ENCODE measurements at places on chromosomes 11 and 22.

- peak; percentile 64 for DNase-seq
Observed at GRCh38 chr11:122981388-122982264, at the start of gene BSX. TSS of gene BSX (minus strand) at chr11:122981834. CDS start at chr11:122981671, 163 bp downstream.

DNA sequence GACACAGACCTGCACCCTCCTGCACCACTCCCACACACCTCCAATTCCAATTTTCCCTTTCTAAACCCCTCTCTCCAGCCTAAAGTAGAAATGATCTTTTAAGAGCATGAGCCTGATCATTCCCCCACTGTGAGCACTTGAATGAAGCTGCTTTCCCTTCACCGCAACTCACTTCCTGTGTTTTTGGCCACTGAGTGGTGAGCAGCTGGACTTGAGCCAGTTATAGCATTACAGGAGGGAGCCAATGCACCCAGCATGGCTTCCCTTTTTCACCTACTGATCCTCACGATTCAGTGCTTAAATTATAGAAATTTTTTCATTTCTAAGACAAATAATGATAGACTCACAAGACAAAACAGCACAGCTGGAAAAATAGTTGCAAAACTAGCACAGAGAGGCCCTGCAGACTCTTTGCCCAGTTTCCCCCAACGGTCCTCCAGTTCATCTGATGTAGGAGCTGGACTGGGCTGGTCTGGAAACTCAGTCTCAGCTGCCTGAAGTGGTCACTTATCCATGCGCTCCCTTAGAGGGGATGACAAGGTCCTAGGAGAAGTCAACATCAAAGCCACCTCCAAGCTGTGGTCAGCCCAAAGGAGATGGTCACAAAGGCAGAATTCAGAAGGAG, 9.7 kb upstream of the APOL4 start:
- no peak for DNase-seq

- DNase-seq, result peak; percentile 52
Observed at GRCh38 chr11:46391578-46392420, at the start of gene CHRM4. TSS of gene CHRM4 (minus strand) at chr11:46391776. CDS start at chr11:46386557, 5,219 bp downstream.

DNA sequence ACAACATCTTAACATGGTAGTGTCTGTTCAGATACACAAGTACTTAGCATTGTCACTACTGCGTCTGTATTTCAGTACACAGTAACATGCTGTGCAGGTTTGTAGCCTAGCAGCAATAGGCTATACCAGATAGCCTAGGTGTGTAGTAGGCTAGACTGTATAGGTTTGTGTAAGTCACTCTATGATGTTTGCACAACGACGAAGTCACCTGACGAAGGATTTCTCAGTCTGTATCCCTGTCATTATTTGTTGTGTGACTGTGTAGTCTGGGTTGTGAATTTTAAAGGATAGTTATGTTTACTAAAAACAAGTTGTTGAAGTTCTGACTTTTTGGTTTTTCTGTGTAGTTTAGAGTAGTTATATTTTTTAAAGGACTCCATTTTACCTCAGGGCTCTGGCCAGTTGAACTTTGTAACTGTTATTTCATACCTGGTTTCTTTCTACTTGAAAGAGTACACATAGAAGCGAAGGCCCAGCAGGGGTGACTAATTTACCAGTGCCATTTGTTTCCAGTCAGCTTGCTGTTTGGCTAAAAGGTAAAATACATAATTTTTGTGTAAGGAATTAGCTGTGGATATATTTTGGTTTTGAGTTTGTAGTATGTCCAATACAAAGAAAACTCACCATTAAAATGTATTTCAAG, 72.3 kb downstream of the PPP6R3 start:
- no peak for DNase-seq

- no peak for DNase-seq
Observed at GRCh38 chr11:87213444-87213843, 175.7 kb downstream of the TMEM135 start.

DNA sequence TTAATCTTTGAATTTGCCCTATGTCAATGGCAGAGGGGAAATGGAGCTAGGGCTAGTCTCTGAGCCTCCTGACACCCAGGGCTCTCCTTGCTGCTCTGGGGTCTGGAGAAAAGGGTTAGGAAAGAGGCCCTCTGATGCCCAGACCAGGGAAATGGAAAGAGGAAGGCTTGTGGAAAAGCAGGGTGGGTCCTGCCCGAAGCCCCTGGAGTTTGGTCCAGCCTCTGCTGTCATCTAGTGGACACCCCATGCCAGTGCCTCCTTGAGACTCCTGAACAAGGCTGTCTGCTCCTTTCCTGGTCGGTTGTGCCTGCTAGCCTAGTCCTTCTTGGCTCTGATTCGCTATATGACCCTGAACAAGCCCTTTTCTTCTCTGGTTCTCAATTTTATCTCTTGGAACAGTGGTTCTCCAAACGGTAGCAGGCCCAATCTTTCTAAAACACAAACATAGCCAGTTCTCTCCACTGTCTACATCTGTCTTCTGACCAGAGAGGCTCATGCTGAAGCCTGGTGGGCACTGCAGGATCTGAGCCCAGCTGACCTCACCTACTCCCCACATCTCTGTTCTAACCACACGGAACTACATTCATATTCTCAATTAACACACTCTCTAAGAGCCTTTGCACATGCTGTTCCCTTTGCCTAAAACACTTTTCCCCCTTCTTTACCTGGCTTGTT, 8.8 kb upstream of the PLA2G3 start:
- peak; percentile 57 for DNase-seq

- no peak for DNase-seq
Observed at GRCh38 chr11:72828692-72829101, 14.5 kb downstream of the ATG16L2 start.

DNA sequence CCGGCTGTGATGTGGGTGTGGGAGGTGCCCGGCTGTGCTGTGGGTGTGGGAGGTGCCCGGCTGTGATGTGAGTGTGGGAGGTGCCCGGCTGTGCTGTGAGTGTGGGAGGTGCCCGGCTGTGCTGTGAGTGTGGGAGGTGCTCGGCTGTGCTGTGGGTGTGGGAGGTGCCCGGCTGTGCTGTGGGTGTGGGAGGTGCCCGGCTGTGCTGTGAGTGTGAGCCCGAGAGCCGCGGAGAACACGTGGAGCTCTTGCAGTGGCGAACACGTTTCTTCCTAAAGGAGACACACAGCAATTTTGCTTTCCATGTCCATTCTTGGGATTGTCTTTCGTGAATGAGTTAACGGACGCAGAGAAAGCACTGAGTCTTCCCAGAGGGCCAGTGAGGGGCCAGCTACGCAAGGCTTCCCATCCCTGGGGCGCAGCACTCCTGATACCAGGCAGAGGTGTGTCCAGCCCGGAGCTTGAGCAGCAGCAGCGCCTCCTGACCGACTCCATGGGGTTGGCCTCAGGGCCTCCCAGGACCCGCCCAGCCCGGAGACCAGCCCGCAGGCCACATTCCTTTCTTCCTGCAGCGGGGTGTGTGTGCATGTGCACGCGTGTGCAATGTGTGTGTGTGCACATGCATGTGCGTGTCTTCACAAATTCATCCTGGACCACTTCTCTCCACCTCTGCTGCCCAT, 245.0 kb upstream of the B3GAT1 start:
- no peak for DNase-seq

GRCh38 chr11:109512249-109512648, 90.3 kb downstream of the C11orf87 start:
- no peak for DNase-seq

DNA sequence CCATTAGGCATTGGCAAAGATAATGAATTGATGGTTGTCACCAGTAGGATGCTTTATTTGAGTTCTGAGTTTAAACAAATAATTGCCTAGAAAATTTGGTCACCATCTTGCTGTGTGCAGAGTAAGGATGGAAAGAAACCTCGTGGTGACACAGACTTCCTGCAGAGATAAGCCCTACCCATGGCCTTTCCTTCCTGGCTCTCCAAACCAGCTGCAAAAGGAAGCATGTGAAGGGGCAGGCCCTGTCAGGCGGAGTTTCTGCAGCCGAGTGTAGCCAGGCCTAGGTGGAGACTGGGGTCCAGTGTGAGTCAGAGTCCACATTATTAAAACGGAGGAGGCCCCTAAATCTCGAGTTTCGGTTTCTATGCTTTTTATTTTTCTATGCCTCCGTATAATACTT, 83.1 kb upstream of the ADSL start:
- DNase-seq, result no peak

GRCh38 chr22:32684148-32684821, 117.2 kb upstream of the TIMP3 start:
- no peak for DNase-seq

DNA sequence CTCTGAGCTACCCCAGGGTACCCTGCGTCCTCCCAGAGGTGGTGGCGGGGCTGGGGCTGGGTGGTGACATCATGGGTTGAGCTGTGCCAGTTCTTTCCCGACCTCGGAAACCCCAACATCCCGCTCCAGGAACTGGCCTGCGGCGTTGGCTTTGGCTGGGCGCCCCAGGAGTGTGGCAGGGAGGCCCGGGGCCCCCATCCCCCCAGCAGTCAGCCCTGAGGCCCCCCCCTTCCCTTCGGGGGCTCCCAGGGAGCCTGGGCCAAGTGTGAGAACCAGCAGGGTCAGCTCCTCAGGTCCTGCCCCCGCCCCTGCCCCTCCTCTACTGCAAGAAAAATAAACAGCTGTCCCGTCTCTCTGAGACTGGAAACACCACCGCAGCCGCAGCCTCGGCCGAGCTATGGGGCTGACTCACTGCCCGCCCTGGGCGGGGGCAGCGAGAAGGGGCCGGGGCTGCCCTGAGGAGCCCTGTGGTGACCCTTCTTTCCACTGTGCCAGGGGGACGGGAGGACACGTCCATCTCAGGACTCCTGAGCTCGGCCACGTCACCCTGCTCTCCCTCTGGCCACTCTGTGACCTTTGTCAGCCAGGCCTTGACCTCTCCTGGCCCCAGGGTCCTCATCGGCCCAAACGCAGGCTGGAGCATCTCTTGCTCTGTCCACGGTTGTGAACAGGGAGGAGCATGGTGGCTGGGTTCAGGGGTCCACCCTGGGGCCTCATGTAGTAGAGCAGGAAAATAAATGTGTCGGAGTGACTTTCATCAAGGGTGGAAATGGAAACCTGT, 73.4 kb downstream of the WNT7B start:
- DNase-seq, result peak; percentile 76

GRCh38 chr11:69393178-69393832, 88.2 kb upstream of the LINC01488 start:
- no peak for DNase-seq

DNA sequence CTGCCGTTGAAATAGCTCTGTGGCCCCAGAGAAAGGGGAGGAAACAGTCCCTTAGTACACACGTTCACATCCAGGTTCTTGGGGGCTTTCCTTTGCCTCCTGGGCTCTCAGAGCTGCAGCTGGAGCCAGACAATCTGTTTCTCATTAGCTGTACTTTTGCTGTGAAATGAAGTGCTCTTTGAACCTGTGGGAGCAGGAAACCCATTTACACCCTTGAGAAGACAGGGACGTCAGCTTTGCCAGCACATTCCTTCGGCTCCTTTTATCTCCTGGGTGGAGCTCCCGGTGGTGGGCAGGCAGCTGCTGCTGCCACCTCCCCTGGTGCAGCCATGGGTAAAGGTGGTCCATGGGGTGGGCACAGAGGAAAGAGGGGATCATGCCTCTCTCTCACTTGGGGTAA, 80.6 kb upstream of the TIMP3 start:
- DNase-seq, result no peak

DNA sequence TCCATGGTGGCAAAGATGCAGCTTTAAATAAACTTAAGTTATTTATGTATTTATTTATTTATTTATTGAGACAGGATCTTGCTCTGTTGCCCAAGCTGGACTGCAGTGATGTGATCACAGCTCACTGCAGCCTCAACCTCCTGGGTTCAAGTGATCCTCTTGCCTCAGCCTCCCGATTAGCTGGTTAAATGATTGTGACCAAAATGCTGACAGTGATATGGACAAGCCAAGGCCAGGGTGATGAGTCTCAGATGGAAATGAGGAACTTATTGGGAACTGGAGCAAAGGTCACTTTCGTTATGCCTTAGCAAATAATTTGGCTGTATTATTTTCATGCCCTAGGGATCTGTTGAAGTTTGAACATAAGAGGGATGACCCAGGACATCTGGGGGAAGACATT, 9.3 kb upstream of the LRP5 start:
- no peak for DNase-seq

DNA sequence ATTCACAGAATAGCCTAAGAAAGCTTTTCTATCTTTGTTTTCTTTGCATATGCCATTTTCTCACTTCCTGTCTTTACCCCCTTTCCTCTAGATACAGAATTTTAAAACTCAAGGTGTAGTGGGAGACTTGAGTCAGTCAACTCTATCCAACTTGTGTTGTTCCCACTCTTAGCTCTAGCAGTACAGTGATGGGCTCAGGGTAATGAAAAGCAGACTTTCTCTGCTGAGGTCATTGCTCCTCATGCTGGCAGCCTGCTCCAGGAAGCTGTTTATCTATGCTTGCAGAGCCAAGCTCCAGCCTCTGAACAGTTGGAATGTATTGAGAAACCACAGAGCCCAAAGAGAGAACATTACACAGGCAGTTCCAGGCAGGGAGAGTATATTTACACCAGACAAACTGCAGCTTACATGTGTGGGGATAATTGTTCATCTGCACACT, 68.1 kb downstream of the CSTPP1 start:
- peak; percentile 70 for DNase-seq

GRCh38 chr22:27952779-27953178, 33.7 kb upstream of the PITPNB start:
- DNase-seq, result no peak

GRCh38 chr11:118918128-118918685, 7.5 kb downstream of the BCL9L start:
- DNase-seq, result peak; percentile 96

- peak; percentile 22 for DNase-seq
Observed at GRCh38 chr11:126969865-126970479, 30.6 kb downstream of the KIRREL3 start.

DNA sequence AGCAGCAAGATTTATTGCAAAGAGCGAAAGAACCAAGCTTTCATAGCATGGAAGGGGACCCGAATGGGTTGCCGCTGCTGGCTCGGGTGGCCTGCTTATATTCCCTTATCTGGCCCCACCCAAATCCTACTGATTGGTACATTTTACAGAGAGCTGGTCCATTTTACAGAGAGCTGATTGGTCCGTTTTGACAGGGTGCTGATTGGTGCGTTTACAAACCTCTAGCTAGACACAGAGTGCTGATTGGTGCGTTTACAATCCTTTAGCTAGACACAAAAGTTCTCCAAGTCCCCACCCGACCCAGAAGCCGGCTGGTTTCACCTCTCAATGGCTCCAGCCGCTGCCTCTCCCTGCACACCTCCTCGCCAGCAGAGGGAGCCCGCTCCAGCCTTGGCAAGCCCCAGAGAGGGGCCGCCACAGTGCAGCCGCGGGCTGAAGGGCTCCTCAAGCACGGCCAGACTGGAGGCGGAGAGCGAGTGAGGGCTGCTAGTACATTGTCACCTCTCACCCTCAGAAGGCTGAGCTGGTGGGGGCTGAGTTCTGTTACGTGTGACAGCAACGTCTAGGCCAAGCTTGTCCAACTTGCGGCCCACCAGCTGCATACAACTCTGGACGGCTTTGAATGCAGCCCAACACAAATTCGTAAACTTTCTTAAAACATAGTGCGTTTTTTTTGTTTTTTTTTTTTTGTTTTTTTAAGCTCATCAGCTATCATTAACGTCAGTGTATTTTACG, 8.7 kb downstream of the PTH start:
- DNase-seq, result peak; percentile 30

DNA sequence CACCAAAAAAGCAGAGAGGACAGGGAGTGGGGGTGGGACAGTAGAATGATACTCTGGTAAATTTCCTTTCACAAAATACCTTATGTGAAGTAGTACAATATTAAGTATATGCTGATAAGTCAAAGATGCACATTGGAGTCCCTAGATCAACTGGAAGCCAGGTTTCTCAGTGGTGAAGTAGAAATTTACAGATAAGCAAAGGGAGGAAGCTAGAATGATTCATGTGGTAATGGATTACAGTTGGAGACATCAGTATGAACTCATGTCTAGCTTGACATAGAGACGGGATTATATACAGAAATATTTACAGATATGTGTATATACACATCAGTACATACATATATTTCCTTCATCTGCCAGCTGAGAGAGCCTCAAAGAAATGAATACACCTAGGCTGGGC, 21.5 kb downstream of the PLEKHB1 start:
- DNase-seq, result no peak
